LHCN-M2 (cell line): ENCODE measurements at places on chromosomes 3 and 15.

DNA sequence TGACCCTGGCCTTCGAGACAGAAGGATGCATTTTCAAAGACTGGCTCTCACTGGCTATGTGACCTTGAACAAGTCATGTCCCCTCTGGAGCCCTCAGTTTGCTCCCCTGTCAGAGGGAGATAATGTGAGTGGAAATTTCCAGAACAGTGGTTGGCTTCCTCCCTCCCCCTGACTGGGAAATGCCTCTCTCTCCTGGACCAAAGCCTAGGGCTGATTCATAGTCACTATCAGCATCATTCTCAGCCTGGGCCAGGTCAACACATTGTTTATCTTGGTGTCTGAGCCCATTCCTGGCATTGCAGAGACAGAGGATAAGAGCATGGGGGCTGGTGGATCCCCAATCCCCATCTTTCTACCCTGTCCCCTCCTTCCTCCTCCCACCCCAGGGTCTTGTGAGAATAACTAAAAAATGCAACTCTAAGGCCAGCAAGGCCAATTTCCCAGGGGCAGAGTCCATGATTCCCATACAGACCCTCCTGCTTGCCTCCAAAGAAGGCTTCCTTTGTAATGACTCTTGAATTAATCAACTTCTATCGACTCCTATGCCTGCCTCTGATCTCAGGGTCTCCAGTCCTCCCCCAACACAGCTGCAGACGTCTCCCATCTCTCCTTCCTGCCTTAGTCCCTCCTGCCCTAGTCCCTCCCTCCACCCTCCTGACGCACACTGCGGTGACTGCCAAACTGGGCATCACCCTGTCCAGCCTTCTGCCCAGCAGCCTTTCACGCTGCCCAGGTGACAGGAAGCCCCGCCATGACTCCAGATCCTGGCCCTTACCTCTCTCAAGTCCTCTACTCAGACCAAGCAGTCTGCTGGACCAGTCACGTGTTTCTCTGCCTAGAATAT is 35.4 kb upstream of the CORO2B start:
- peak; percentile 72 for DNase-seq

DNA sequence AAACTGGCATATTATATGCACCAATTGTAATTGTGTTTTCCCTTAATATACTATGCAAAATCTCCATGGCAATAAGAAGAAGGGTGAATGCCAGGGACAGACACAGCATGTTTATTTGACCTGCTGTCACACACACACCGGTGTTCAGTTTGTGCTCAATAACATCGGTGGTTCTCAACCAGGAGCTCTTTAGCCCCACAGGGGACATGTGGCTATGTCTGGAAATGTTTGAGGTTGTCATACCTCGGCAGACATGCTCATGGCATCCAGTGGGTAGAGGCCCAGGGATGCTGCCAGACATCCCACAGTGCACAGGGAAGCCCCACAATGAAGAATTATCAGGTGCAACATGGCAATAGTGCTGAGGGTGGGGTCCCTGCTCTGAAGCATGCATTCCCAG is 38.2 kb downstream of the GLB1 start:
- DNase-seq: no peak

GRCh38 chr3:23966328-23966727 is 21.2 kb downstream of the NR1D2 start:
- no peak for DNase-seq

GRCh38 chr3:122322095-122323075 is 2.7 kb upstream of the CSTA start:
- DNase-seq: no peak

- DNase-seq: no peak
These were observed 163.3 kb upstream of the THBS1 start for GRCh38 chr15:39417366-39418134.

GRCh38 chr3:51568036-51568435 is 29.5 kb downstream of the RAD54L2 start:
- DNase-seq: peak; percentile 78

GRCh38 chr15:55256281-55257011 is 33.2 kb downstream of the RAB27A start:
- DNase-seq: peak; percentile 32

GRCh38 chr3:30457726-30458125 is 148.7 kb upstream of the TGFBR2 start:
- DNase-seq: peak; percentile 47

- no peak for DNase-seq
These were observed 19.5 kb upstream of the NANOGP8 start for GRCh38 chr15:35104526-35105147.

- no peak for DNase-seq
These were observed 3.8 kb downstream of the NLGN1 start for GRCh38 chr3:173401369-173401768.

DNA sequence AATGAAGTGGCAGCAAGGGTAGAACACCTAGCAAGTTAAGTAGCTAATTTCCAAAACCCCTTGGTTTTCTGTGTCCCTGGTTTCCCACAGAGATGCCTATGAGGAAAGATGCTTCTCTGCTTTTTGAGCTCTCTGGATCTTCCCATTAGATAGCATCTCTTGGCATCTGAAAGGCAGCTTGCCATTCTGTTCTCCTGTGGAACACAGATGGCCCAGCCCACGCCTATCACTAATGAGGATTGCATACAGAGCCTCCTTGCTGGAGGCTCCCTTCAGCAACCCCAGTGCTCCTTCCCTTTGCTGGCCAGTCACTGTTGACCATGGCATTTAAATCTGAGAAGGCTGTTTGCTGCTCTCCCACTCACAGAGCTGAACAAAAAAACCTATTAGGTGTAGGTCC is 34.4 kb upstream of the ETV5 start:
- DNase-seq: no peak

DNA sequence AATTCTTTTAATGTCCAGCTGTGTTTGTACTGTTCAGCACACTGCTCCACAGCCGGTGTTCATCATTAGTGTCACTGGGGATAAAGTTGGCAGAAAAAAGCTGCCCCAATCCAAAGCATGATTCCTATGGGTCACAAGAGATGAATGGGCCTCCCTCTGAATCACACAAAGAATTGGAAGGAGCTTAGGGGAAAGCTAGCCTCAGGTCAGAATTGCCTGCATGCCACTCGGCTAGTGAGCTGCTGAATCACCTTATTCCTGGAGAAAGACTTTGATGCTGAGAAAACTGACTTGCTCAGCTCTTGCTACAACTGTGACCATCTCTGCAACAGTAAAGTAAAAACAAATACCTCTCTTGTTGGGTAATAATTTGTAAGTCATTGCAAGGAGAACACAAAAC is 3.5 kb downstream of the CCK start:
- no peak for DNase-seq

DNA sequence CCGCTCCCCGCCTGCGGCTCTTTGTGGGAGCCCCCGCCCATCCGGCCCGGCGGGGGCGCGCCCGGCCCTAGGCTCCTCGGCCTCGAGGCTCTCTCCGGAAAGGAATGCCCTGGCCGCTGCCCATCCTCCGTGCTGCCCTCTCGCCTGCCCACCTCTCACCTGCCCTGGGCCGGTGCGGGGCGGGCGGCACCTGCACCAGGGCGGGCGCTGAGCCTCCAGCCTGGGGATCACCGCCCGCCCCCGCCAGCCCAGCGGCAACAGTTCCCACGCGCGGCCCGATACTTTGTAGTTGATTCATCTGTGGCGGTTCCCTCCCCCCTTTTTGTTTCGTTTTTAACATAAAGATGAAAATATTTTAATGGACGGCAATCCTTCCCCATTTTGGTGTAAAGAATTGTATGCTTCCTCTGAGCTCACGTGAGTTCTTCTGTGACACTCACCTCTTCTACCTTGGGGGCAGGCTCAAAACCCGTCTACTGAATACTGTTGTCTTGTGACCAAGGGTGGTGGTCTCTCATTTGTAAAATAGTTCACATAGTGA is 1.9 kb downstream of the KLF13 start:
- no peak for DNase-seq

- DNase-seq: no peak
These were observed 584 bp downstream of the RPS17 start for GRCh38 chr15:82539691-82540054.

DNA sequence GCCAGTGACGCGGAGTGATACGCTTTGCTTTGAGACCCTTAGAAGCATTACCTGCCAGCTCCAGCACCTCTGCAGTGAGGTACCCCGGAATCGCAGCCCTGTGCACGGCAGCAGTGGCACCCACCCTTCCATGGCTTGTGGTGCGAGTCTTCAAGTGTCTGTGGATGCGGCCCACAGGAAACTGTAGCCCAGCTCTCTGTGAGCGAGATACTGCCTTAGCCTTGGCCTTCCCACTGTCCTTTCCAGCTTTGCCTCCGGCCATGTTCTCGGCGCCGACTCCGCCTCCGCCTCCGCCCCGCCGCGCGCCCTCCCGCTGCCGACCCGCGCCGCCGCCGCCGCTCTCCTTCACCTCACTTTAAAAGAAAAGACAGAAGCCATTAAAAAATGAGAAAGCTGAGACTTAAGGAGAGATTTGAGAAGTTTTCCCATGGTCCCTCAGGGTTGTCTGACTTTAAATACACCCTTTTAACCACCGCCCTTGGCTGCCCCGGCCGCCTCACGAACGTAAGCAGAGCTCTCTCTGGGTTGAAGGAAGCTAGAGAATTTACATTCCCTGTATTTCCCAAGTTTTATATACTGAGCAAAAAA is 78.5 kb upstream of the FAM174B start:
- no peak for DNase-seq

GRCh38 chr3:143510601-143511000 is 337.7 kb downstream of the SLC9A9 start:
- DNase-seq: no peak
